ENCODE measurements at places on chromosomes 5 and 9. TPM values are rescaled to one million over a fixed set of nuclear protein-coding genes. Genes with fewer than 3 reads are reported as not detected.

DNA sequence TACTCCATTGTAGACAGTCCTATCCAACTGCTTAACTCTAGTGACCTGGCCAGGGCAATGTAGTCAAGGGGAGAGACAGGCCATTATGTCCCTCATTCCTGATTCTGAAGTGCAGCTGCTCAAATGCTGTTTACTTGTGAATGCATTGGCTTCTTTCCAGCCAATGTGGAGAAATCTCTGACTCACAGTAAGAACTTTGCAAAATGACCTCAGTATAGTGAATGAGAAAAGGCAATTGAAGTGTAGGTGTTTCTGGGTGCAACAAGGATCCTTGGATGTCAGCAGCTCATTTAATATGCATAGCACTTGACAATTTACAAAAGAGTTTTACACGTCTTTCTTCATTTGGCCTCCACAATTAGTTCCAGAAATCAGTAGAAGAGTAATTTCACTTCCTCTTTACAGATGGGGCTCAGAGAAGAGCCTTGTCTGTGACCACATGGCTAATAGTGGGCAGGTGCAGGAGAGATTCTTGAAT, 367.2 kb downstream of the OSTF1 start:
- no peak for DNase-seq

DNA sequence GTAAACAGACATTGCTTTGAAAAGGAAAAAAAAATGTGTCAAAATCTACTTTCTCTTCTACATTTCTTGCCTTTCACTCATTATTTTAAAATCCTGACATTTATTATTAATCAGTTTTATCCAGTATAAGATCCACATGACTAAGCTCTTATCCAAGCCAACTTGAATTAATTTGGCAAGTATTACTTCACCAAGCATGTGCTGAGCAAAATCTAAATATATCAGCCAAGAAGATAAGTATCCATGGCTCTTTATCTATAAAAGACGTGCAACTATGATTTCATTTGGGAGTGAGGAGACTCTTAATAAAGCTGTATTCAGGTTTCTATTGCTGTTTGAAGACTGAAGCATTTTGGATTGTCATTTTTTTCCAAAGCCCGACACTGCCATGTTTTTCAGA, 221.3 kb downstream of the TRIM36 start:
- DNase-seq, result no peak

DNA sequence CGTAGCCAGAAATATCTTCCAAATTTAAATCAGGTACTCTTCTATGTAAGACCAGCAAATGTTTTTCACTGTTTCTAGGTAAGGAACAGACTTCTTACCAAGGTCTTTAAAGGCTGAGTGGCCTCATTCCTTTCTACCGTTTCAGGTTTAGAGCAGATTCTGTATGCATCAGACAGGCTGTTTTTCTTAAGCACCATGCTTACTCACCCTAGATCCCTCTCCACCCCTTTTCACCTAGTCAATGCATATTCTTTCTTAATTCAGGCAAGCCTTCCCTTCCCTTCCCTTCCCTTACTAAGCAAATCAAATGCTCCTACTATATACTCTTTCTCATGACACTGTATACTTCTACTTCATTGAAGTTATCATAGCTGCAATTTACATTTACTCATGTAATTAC, 70.7 kb downstream of the RFX3 start:
- no peak for DNase-seq

Gene ZSWIM6
- 22.4 TPM for total RNA-seq

Gene MZB1
- 12.9 TPM for total RNA-seq
